EL (cell line): ENCODE measurements at places on chromosomes 3 and 15.

- DNase-seq: no peak
Measured at GRCh38 chr3:9803494-9803893, 6.6 kb upstream of the TTLL3 start.

DNA sequence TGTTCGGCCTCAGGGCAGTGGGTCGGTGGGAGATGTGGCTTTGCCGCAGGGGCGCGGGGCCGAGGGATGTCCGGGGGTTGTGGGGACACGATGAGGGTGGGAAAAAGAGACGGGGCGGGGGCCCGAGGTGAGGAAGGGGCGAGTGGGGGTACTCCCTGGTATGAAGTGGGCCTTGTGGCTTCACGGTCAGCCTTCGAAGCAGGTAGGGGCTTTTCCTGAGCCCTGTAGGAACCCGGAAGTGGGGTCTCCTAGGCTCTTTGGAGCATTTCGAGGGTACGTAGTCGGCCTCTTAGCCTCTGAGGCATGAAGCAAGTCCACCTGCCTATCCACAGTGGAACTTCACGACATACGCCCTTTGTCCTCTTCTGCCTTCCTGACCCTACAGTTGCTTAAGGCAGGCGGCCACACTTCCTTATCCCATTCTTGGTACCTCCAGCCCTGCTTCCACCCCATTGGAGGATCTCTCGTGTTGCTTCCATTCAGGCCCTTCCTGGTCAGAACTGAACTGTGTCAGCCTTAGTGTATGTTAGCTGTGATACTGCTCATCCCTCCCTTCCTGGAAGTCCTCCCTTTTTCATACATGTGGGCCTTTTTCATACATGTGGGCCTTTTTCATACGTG is 389 bp downstream of the ARPC4 start:
- DNase-seq: peak; percentile 52

DNA sequence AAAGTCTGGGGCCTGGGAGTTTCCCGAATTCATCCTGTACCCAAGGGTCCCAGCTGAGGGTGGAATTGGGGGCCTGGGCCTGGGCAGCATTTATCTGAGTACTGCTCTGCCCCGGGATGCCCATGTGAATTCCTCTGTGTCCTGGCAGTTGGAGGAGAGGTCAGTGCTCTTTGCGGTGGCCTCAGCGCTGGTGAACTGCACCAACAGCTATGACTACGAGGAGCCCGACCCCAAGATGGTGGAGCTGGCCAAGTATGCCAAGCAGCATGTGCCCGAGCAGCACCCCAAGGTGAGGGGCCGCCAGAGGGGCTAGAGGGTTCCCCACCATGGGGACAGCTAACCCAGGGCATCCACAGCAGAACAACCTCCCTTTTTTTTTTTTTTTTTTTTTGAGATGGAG is 6.2 kb upstream of the RCCD1 start:
- DNase-seq: no peak

DNA sequence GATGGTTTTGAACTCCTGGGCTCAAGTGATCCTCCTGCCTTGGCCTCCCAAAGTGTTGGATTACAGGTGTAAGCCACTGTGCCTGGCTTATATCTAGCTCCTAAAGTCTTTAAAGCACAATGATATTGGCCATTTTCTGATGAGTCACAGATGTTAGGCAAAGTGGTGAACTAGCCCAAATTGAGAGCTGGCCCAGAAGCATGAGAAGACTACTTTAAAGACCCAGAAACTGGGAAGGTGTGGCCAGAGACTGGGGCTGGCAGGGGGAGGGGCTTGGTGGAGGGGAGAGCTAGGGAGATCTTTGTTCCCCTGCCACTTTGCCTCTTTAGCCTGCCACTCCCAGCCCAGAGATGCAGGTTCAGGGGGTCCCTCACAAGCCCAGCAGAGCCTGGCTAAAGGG is 21.6 kb downstream of the CHRNA3 start:
- DNase-seq: no peak

GRCh38 chr3:18645619-18646018 is 220.5 kb upstream of the SATB1 start:
- DNase-seq: no peak

DNA sequence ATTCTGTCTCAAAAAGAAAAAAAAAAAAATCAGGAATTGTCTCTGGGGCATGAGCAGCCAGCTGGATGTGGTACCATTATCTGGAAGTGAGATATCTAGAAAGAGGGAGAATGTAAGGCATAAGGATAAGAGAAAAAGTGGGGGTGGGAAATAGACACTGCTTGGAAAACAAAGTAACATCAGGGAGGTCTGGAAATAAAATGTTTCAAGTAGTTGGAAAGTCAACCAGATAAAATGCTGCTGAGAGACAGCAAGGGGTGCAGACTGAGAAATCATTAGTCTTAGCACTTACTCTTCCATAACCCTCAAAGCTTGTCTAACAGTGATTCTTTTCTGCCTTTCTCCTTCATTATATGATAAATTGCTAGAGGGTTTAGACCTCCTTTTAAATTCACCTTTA is 159.7 kb upstream of the TBL1XR1 start:
- DNase-seq: no peak

DNA sequence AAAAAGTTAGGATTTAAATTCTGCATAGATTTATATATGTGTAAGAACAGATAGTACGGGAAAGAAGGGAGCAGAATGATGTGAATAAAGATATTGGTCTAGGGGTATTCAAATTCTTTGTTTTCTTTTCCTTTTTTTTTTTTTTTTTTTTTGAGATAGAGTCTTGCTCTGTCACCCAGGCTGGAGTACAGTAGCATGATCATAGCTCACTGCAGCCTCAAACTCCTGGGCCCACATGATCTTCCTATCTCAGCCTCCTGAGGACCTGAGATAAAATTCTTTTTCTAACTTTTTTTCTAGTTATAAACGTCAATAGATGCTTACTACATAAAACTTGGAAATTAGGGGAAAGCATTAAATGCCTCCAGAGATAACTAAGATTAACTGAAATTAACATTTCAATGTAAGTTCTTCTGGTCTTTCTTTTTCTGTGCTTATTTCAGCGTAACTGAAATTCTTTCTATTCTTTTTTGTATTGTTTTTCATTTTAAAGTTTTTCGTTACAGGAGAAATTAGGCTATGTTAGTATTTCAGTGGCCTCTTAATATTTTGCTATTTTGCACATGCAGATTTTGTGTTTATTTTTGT is 29.2 kb downstream of the UBE2Q2 start:
- no peak for DNase-seq

GRCh38 chr15:62886431-62887071 is 156.0 kb upstream of the TPM1 start:
- DNase-seq: peak; percentile 21
